D341Med (cell line): ENCODE measurements at places on chromosomes 5 and 9.

DNA sequence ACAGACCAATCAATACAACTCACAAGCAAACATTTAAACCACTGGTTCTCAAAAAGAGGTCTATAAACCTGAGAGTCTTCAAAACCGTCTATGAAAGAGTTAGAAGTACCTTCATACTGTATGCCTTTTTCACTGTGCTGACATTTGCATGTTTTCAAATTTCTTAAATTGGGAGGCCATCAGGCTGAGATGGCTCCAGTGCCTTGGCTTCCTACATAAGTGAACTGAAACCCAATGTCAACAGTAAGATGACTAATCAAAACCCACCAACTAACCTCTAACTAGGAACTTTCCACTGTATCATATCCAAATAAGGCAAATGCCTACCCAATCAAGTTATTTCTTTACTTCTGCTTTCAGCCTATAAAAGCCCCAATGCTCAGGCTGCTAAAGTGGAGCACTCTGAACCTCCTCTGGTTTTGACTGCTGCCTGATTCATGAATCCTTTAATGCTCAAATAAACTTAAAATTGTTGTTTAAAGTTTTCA lies 35.1 kb downstream of the FAM13B start:
- DNase-seq, result no peak

GRCh38 chr5:76874088-76874581 lies 24.3 kb downstream of the S100Z start:
- DNase-seq, result no peak

DNA sequence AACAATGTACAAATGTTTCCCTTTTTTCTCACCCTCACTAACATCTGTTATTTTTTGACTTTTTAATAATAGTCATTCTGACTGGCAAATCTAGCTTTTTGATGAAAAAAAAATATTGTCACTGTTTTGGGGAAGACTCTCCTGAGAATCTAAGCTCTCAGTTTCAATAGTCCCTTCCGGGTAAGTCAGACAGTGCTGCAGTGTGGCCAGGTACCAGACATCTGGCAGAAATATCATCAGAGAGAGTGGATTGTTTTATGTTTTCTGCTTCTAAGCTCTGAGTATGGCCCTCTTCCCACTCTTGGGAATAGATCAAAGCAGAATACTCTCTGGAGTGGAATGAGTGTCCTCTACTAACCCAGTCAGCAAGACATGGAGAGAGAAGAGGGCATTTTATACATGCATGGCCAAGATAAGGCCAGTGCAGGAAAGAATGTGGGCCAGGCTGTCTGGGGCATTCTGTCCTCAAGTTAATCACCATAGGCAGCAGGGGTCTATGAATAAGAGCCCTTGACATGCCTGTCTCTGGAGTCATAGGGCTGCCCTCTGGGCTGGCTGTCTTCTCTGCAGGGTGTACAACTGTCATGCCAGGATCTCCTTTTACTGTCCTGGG lies 38.5 kb upstream of the OR2S2 start:
- DNase-seq, result no peak

- DNase-seq, result no peak
These were observed 33.9 kb downstream of the PTBP3 start for GRCh38 chr9:112299514-112299913.

- no peak for DNase-seq
These were observed 16.4 kb downstream of the FGF1 start for GRCh38 chr5:142669477-142669876.

DNA sequence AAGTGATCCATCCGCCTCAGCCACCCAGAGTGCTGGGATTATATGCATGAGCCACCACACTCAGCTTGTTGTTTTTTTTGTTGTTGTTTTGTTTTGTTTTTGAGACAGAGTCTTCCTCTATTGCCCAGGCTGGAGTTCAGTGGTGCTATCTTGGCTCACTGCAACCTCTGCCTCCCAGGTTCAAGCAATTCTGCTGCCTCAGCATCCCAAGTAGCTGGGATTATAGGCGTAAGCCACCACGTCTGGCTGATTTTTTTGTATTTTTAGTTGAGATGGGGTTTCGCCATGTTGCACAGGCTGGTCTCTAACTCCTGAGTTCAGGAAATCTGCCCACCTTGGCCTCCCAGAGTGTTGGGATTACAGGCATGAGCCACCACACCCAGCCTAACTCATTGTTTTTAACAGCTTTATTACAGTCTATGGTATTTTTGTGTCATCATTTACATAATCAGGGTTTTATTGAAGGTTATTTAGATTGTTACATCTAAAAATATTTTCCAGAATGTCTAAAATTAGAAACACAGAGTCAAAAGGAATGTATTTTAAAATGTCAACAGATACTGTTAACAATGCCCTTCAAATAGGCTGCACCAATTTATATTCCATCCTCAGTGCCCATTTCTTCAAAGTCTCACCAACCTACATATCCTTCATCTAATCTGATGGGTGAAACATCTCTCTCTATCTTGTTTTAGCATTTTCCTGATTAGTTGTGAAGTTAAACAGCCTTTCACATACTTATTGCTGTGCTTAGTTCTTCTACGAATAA lies 18.6 kb downstream of the KIF3A start:
- DNase-seq, result no peak

DNA sequence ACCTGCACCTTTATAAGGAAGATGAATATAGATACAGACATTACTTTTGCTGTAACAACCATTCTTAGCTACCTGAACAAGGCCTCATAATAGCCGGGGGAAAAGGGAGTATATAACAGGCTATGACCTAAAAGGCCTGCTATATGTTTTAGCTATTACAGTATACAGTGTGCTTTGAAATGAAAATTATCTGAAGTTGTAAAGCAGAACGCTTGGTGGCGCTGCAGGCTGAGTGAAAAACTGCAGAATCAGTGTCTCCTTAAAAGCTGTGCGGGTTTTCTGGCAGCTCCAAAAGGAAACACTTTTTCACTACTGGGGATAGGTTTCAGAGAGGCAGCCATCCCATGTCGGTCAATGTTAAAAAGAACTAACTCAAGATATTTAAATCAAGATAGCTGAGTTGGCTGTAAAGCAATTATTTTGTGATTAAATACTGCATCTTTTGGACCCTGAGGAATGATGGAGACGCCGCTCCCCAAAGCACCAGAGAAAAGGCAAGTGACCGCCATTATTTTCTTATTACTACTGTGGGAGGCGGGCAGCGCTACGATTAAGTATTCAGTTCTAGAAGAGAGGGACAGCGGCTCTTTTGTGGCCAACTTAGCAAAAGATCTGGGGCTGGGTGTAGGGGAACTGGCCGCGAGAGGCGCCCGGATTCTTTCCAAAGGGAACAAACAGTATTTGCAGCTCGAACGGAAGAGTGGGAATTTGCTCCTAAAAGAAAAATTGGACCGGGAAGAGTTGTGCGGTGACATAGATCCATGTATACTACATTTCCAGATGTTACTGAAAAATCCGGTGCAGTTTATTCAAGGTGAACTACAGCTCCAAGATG lies 5.9 kb downstream of the PCDHB6 start:
- no peak for DNase-seq

DNA sequence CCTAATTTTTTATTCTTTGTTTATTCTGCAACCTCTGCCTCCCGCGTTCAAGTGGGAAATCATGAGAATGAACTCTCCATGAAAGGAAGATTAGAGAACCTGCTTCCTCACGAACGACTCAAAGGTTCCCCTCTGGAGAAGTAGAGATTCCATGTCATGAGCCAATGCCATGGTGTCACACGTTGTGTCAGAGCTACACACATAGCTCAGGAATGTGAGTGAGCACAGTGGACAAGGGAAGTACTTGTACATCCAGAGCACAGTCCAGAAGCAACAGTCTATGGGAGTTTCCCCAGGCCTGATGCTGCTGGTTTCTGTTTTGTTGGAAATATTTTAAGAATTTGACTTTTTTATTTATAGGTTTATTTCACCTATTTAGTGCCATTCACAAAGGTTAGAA lies 26.8 kb upstream of the PPP2CA start:
- no peak for DNase-seq
